Esophagus muscularis mucosa (tissue), 4 donors: ENCODE measurements at places on chromosomes 7 and 10. TPM values are rescaled to one million over a fixed set of nuclear protein-coding genes. Genes with fewer than 3 reads are reported as not detected.

- no peak overlapping the region for H3K27ac ChIP-seq
- H3K36me3 ChIP-seq, result no peaks in the 10 kb centered on the region
- H3K27me3 ChIP-seq, result no peaks in the 10 kb centered on the region
- no peak overlapping the region for H3K4me3 ChIP-seq
Measured at GRCh38 chr10:30973737-30974136, 57.9 kb downstream of the ZNF438 start.

DNA sequence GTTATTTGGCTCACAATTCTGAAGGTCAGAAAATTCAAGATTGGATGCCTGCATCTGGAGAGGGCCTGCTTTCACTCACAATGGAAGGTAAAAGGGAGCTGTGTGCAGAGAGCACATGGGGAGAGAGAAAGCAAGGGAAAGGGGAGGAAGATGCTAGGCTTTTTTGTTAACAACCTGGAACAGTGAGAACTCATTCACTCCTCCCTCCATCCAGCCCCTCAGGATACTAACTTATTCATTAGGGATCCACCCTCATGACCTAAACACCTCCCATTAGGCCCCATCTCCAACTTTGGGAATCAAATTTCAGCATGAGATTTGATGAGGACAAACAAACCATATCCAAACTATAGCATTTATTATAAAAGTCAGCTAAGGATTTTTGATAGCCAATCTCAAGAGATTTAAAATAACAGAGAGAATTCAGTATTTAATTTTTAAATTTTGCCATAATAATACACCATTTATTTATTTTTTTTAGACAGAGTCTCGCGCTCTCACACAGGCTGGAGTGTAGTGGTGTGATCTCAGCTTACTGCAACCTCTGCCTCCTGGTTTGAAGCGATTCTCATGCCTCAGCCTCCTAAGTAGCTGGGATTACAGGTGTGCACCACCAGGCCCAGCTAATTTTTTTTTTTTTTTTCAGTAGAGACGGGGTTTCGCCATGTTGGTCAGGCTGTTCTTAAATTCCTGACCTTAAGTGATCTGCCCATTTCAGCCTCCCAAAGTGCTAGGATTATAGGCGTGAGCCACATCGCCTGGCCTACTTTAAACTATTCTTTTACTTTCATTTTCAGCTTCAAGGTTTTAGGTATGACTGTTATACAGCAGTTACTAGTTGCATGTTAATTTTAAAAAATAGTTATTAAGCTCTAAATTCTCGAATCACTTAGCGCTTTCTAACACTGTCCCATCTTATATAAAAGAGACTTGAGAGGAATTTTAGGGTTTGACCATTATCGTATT, 20.3 kb upstream of the ETV1 start:
- DNase-seq, result no peak
- no peaks in the 10 kb centered on the region for H3K4me1 ChIP-seq
- no peaks in the 10 kb centered on the region for H3K27me3 ChIP-seq
- H3K36me3 ChIP-seq, result no peaks in the 10 kb centered on the region
- H3K4me3 ChIP-seq, result no peak overlapping the region

DNA sequence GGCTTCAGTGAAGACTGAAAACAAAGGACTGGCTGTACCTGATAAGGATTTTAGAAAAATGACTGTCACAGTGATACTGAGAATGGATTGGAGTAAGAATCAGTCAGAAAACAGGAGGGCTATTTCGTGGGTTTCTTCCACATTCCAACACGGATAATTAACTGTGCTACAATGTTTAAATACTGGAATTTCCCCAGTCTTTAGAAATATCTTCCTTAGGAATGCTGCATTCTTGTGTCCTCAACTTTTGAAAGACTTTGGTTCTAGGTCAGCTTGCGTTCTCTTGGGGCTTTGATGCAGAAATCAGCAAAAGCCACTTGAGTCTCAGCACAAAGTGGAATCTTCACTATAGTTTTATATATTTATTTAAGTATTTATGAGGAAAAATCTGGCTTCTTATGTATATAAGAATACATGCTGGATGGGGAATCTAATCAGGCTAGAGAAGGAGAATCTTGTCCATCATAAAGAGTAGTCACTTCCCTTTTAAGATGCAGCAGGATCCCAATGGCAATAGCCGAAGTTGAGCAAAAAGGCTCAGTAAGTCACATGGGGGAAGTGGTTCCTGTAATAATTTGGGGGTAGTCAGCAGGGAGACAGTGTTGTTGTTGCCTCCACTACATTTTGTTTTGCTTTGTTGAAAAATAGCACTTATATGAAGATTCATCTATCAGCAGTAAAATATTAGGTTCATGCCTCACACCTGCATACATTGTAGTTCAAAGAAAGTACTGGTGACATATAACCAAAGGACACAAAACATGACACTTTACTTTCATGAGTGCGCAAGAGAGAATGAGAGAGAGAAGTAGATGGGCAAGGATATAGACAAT, 86.0 kb downstream of the CH25H start:
- no peak for DNase-seq
- H3K27ac ChIP-seq, result no peak overlapping the region
- no peaks in the 10 kb centered on the region for H3K36me3 ChIP-seq
- H3K4me3 ChIP-seq, result no peak overlapping the region

DNA sequence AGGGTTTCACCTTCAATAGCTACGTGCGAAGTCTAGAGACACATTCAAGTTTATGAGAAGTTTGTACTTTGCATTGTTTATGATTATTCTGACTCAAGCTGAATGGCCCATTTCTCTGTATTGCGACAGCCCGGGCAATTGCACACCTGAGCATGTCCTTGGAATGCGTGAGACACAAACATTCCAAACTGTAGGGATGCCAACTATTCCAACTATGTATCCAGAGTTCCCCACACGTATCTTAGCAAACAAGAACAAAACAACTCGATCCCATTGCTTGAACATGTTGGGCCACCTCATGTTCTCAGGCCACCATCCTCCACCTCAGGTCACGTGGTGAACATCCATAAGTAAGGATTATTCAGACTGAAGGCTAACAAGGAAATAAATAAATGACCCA, 51.4 kb upstream of the EGFR start:
- H3K27ac ChIP-seq, result no peak overlapping the region
- H3K4me3 ChIP-seq, result no peak overlapping the region
- H3K4me1 ChIP-seq, result no peaks in the 10 kb centered on the region
- no peaks in the 10 kb centered on the region for H3K27me3 ChIP-seq
- no peaks in the 10 kb centered on the region for H3K36me3 ChIP-seq

GRCh38 chr10:44882166-44882720, 28.9 kb upstream of the TMEM72 start:
- no peak overlapping the region for H3K4me3 ChIP-seq
- DNase-seq, result no peak
- H3K4me1 ChIP-seq, result peaks cover 14% of the 10 kb centered on the region
- H3K36me3 ChIP-seq, result no peaks in the 10 kb centered on the region
- H3K27ac ChIP-seq, result no peak overlapping the region

DNA sequence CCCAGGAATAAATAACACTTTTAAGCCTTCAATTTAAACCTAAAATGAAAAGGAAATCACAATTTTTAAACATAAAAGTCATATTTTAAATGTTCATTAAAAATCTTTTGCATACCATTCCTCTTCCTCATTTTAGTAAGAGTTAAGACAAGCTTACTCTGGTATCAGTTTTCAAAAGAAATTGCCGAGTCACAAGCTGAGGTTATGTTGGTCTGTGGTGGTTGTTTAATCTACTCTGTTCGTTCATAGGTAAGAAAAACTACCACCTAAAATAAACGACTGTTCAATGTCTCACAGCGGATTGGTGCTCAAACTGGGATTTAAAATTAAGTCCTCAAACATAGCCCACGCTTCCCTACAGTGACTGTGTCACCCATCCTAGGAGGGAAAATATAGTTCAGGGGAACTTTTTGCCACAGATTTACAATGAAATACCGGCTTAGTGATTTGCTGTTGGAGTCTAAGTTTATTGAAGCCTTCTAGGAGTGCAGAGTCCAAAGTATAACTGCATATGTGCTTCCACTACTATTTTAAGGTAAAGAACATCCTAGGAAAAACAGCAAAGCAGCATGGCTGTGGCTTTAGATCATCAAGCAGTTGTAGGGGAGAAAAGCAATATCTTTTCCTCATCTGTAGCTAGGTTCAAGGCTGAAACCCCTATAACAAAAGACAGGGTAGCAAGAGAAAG, 61.1 kb downstream of the GNAT3 start:
- no peak for DNase-seq
- H3K27ac ChIP-seq, result no peak overlapping the region
- H3K36me3 ChIP-seq, result no peaks in the 10 kb centered on the region
- H3K27me3 ChIP-seq, result no peaks in the 10 kb centered on the region

- H3K36me3 ChIP-seq, result no peaks in the 10 kb centered on the region
- H3K27ac ChIP-seq, result no peak overlapping the region
- H3K4me3 ChIP-seq, result no peak overlapping the region
- no peaks in the 10 kb centered on the region for H3K27me3 ChIP-seq
- no peak for DNase-seq
Measured at GRCh38 chr10:121648059-121648458, 49.8 kb upstream of the FGFR2 start.

DNA sequence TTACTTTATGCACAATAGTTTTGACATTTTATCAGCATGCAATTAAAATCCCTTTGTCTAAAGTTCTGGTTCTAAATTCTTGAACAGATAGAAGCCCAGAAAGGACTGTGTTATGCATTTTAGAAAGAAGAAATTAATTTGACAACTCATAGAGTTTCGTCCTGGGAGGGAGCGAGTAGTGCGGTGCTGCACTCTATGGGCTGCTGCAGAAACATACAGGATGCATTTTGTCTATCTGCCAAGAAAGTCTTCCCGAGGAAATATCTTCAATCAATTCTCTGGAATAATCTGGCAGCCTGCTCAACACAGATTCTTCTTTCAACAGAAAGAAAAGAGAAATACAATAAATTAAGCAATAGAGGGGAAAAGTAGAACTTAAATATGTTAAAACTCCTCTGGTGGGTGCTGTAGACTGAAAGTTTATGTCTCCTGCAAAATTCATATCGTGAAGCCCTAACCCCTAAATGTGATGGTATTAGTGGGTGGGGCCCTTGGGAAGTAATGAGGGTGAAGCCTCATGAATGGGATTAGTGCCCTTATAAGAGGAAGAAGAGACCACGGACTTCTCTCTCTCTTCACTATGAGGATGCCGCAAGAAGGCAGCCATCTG, 39.0 kb upstream of the IFRD1 start:
- no peak overlapping the region for H3K4me3 ChIP-seq
- H3K4me1 ChIP-seq, result no peaks in the 10 kb centered on the region
- DNase-seq, result no peak
- H3K36me3 ChIP-seq, result no peaks in the 10 kb centered on the region
- H3K27me3 ChIP-seq, result no peaks in the 10 kb centered on the region

DNA sequence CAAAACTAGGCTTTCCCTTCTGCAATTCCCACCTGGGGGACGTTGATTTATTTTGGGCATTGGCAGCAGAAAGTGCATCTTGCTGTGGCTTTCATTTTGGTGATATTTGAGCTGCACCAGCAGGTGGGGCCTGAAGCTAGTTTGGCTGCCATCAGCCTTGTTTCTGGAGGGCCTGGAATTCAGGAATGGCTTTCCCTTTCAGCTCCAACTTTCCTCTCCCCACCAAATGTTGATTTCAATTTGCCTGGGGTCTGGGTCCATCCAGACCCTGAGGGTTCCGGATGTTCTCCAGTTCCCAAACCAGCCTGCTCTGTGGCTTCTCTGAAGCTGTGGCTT, 640.4 kb downstream of the TYW1 start:
- no peak overlapping the region for H3K27ac ChIP-seq
- H3K27me3 ChIP-seq, result no peaks in the 10 kb centered on the region
- H3K36me3 ChIP-seq, result no peaks in the 10 kb centered on the region
- no peak for DNase-seq
- H3K4me1 ChIP-seq, result no peaks in the 10 kb centered on the region
- H3K4me3 ChIP-seq, result no peak overlapping the region

GRCh38 chr10:91983416-91983815, 59.8 kb downstream of the BTAF1 start:
- H3K27ac ChIP-seq, result no peak overlapping the region
- H3K36me3 ChIP-seq, result peaks cover 20% of the 10 kb centered on the region
- no peaks in the 10 kb centered on the region for H3K4me1 ChIP-seq
- no peak overlapping the region for H3K4me3 ChIP-seq

DNA sequence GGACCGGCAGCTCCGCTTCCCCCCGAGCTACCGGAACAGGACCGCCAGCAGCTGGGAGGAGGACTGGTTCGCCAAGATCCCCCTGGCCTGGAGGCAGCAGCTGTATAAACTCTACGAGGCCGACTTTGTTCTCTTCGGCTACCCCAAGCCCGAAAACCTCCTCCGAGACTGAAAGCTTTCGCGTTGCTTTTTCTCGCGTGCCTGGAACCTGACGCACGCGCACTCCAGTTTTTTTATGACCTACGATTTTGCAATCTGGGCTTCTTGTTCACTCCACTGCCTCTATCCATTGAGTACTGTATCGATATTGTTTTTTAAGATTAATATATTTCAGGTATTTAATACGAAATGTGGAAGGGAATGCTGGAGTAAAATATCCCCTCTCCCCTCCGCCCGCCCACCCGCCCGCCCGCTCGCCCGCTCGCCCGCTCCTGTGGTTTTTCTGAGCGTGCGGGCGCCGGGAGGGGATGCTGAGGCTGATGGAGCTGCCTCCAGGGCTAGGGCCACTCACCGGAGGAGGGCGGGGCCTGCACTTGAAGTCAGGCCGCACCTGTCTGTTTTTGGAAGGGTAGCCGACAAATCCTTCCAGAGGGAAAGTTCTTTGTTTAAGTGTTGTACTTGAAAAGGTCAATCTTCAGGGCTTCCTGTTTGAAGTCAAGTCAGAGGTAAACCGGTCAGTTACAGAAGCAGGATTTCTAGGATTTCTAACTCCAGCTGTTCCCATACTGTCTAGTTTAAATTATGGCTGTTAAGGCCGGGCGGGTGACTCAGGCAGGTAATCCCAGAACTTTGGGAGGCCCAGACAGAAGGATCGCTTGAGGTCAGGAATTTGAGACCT, 30.5 kb downstream of the CHST12 start:
- peaks cover 41% of the 10 kb centered on the region for H3K36me3 ChIP-seq
- no peak overlapping the region for H3K4me3 ChIP-seq
- peaks cover 10% of the 10 kb centered on the region for H3K4me1 ChIP-seq

DNA sequence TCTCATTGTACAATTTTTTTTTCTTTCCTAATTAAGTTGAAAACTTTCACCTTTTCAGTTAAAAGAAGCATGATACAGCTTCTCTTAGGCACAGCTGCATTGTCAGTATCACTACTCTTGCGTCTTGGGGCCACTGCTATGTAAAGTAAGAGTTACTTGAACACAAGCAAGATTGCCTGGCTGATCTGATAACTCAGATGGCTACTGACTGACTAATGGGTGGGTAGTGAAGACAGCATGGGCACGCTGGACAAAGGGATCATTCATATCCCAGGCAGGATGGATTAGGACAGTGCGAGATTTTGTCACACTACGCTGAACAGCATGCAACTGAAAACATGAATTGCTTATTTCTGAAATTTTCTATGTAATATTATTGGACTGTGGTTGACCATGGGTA, 11.6 kb upstream of the ADAMTS14 start:
- H3K4me1 ChIP-seq, result peaks cover 15% of the 10 kb centered on the region
- no peak overlapping the region for H3K4me3 ChIP-seq
- no peak for DNase-seq
- H3K27me3 ChIP-seq, result peaks cover 6% of the 10 kb centered on the region
- H3K36me3 ChIP-seq, result no peaks in the 10 kb centered on the region

The GIMAP4 gene
- total RNA-seq, result 33.0 TPM

The BRI3 gene
- 45.4 TPM for total RNA-seq
